ENCODE measurements at places on chromosomes 5 and 9.

DNA sequence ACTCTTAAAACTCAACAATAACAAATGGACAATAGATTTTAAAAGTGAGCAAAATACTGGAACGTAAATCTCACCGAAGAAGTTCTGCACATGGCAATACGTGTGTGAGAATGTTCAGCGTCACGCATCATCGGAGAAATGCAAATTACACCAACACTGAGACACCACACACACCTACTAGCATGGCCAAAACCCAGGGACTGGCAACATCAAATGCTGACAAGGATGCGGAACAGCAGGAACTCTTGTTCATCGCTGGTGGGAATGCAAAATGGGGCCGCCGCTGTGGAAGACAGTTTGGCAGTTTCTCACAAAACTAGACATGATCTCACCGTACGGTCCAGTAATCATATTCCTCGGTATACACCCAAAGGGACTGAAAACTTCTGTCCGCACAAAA is 21.6 kb upstream of the CLPTM1L start:
- no peak for DNase-seq

- DNase-seq, result no peak
Measured at GRCh38 chr9:112495614-112496013, 9.0 kb downstream of the KIAA1958 start.

GRCh38 chr5:52854301-52854700 is 66.6 kb downstream of the ITGA1 start:
- no peak for DNase-seq

DNA sequence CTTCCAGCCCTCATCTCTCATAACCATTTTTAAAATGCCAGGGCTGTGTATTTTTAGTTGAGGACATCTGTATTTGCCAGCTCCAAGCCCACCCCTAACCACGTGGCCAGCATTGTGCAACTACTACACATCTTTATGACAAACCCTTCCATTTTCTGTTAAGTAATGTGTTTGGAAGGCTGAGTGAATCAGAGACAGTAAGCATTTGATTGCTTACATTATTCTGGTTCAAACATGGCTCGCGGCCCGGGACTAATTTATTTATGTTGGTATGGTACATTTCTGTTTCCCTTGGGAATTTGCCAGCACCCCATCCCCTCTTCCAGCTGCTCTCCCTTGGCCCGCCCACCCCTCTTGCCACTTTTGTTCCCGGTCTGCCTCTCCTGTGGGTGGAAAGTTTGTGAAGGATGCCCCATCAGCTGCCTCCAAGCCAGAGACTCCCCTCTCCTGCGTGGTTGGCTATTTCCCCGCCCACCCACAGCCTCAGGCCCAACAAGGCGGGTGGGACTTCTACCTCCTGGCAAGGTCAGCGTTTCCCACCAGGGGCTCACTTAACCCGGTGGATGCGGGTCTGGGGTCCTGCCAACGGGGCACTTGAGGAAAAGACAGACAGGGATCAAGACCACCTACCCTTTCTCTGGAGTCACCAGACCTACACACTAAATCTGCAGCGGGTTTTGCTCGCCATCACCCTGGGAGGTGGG is 162.2 kb downstream of the HSD17B3 start:
- no peak for DNase-seq

GRCh38 chr9:129609486-129610212 is 11.3 kb downstream of the C9orf50 start:
- peak; percentile 55 for DNase-seq

DNA sequence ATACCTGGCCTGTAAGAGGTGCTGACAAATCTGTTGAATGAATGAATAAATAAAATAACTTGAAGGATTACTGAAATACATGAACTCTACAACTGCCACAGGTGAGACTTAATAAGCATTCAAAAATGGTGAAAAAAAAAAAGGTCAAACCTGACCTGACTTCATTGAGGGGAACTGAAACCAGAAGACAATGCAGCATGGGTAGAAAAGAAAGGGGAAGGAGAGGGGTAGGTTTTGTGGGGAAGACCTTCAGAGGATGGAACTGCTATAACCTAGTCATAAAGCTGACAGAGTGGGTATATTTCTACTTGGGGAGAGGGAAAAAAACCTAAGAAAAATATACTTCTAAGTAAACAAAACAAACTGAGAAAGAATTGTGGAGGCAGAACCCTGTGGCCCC is 56.6 kb downstream of the RASEF start:
- no peak for DNase-seq

- no peak for DNase-seq
Measured at GRCh38 chr5:115541611-115542010, 3.0 kb downstream of the FEM1C start.

DNA sequence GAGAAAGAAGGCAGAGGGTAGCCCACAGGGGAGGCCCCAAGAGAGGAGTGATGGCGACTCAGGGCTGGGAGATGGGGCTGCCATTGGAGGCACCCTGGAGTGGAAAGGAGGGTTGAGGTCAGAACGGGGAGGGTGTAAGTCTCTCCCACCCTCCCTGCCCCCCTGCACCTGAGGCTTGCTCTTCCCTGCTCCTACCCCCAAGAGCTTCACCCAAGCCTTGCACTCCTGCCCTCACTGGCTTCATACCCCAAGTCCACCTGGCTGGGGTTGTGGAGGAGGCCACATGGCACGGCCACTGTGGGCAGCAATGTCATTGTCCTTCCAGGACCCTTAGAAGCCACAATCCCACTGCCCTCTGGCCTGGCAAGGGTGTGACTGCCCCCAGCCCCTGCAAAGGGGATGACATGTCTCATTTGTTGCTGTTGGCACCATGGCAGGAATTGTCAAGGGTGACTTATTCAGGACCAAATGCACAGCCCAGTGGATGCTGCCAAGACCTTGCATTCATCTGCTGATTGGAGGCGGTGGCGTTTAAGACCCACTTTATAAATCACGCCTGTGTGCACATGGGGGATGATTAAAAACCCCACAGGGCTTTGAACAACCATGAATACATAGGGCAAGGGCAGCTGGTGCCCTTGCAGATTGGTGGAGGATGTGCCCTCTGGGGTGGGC is 47.6 kb upstream of the RNU6ATAC start:
- no peak for DNase-seq

- no peak for DNase-seq
Measured at GRCh38 chr5:10021248-10021647, 228.4 kb downstream of the ATPSCKMT start.

DNA sequence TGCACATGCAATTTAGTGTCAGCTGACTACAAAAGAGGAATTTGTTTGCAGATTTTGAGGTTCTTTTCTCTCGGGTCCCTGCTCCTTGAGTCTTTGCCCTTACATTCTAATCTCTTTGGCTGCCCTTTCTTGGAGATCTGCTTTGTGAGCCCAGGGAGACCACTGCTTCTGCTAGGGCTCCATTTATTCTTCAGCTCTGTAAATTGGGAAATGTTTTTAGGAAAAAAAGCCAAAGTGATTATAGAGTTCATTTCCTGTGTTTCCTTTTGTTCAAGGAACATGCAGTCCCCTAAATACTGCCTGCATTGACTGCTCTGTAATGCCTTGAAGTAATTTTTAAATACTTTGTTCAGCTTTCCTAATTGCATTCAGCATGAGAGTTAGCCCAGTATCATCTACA is 197.4 kb downstream of the CSNK1G3 start:
- no peak for DNase-seq

DNA sequence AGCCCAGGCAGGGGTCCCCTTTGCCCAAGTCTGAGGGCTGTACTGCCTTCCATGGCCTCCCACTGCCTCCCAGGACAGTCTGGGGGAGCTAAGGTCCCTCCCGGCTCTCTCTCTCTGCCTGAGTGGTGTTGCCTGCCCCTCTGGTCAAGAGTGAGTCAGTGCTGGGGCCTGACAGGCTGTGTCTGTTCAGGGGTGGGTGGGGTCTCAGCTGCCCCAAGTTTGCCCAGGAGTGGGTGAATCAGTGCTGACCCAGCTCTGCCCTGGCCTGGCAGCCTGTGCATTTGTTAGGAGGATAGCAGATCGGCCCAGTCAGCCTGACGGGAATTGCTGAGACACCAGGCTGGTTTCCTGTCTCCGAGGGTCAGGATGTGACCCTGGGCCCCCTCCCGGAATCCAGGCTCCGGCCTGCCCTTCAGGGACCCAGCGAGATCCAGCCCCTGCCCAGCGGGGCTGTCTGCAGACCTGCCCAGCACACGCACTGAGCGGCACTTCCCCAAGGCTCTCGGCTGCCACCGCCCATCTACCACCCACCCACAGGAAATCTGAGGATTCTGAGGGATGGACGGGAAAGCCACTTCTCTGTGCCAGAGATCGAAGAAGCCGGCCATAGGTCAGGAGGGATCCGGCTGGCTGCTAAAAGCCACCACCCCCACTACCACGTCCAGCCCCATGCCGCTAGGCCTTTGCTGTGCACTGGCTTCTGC is 15.9 kb downstream of the ENG start:
- DNase-seq, result no peak

- no peak for DNase-seq
Measured at GRCh38 chr5:124065508-124065907, 553.5 kb downstream of the CSNK1G3 start.

- no peak for DNase-seq
Measured at GRCh38 chr9:132559711-132560110, 22.7 kb upstream of the BARHL1 start.

GRCh38 chr5:111829701-111830100 is 72.7 kb upstream of the NREP start:
- DNase-seq, result no peak

- no peak for DNase-seq
Measured at GRCh38 chr5:91240175-91240574, 142.9 kb downstream of the ARRDC3 start.

DNA sequence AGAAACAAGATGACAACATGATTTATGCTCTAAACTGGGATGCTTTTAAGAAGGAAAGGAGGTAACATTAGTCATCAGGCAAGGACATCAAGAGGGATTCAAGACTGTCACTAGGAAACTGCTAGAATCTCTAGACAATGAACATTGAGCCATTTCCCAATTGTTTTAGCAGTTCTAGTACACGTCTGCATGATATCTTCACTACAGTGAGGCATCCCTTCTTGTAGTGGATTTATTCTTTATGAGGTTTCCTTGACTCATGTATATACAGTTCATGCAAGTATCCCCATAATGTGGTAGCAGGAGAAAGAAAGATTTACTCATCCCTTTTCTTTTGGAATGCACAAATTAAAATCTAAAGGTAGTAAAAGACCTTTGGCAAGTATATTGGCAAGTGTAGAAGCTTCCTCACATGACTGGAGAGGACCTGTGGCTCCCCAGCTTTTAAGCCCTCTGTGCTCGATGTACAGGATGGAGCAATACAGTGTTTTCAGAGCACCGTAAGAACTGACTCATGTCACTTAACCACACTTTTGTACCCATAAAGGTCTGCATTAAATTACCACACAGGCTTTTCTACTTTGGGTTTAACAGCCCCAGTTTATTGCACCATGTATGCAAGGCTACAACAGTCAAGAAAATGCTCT is 335.9 kb downstream of the SEMA5A start:
- DNase-seq, result no peak

DNA sequence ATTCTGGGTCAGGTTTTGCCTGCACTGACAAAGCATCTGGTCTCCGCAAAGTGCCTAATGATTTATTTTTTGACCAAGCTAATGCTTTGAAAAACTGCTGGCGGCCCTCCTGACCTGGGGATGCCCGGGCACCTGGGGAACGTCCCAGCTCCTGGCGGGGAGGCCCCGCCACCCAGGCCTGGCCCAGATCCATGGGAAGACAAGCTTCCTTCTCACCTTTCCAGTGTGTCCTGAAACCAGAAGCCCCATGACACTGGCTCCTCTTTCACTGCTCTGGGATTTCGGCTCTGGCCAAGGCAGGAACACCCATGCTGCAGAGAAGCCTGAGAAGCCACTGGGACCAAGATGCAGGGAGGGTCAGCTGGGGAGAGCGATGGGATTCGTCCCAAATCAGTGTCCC is 144.1 kb downstream of the SEC61B start:
- DNase-seq, result no peak

DNA sequence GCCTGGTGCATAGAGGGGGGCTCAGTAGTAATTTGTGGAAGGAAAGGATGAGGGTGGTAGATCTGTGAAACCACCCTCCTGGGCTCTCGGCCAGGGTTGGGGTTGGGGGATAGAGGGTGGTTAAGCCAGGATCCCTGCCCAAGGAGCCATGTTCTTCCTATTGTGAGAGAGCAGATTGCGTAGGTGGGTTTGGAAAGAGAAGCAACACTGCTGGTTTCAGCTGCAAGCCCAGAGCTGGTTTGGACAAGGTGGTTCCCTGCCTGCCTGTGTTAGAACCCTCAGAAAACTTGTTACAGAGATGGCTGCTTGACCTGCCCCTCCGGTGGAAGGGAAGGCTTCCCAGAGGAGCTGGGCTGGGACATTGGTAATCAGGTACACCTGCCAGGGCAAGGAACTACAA is 131.2 kb upstream of the HAND1 start:
- DNase-seq, result no peak

DNA sequence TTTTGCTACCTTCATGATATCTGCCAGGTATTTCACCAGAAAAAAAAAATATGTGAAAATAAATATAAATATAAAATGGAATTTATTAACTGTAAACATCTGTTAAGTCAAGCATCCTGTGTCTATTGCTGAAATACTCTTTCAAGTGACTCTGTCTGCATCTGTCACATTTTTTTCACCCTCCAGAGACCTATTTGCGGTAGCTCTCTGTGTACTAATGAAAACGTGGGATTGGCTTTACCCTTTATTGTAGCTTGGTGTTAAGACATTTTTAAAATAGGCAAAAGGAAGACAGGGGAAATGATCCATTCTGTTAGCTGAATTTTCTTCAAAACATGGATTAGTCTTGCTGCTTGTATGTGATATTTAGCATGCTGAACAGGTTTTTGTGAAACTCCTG is 536.0 kb upstream of the WWC1 start:
- DNase-seq, result no peak

- peak; percentile 86 for DNase-seq
Measured at GRCh38 chr9:124320062-124320973, 62.6 kb downstream of the NEK6 start.

GRCh38 chr5:176644878-176645670 is 2.2 kb upstream of the TSPAN17 start:
- no peak for DNase-seq

- no peak for DNase-seq
Measured at GRCh38 chr5:32984851-32985610, 273.9 kb downstream of the NPR3 start.

GRCh38 chr9:35660966-35661415 is 2.9 kb downstream of the CCDC107 start:
- no peak for DNase-seq

All from glutamatergic neuron (in vitro differentiated cells).